ENCODE measurements at places on chromosomes 4 and X. TPM values are rescaled to one million over a fixed set of nuclear protein-coding genes. Genes with fewer than 3 reads are reported as not detected.

The LANCL3 gene
- 0.40 TPM for polyA plus RNA-seq

- DNase-seq = no peak
Measured at GRCh38 chrX:151402719-151403390, 5.8 kb downstream of the VMA21 start.

The CCDC160 gene
- 0.24 TPM for polyA plus RNA-seq

The CCDC110 gene
- 1.4 TPM for polyA plus RNA-seq

The PCDH7 gene
- polyA plus RNA-seq = 27.3 TPM

The SLC39A8 gene
- polyA plus RNA-seq = 2.1 TPM

DNA sequence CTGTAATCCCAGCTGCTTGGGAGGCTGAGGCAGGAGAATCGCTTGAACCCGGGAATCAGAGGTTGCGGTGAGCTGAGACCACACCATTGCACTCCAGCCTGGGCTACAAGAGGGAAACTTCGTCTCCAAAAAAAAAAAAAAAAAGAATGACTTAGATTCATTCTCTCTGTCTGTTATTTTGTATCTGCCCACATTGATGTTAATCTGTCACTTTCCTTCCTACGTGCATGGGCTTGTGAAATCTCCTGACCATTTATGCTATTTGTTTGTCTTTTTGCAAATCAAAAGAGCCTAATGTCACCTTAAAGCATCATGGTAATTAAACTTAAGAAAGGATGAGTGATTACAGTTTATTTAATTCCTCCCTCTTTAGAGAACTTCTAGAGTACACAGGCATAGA, 27.4 kb downstream of the GAB1 start:
- DNase-seq = no peak

DNA sequence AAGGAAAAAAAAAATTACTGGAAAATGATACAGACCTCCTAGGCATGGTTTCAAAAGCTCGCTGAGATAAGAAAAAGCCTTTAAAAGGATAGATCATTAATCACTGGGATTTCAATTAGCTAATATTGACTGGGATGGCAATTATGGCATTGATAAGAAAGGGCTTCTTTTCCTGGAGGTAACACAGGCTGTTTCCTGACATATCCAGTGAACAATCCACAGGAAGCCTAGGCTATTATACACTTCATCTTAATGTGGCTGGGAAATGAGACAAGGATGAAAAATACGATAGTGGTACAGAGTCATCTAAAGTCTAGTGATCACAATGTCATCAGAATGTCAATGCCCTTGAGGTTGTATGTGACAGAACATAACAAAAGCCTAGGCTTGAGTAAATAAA, 1579.3 kb downstream of the C4orf33 start:
- DNase-seq = no peak

DNA sequence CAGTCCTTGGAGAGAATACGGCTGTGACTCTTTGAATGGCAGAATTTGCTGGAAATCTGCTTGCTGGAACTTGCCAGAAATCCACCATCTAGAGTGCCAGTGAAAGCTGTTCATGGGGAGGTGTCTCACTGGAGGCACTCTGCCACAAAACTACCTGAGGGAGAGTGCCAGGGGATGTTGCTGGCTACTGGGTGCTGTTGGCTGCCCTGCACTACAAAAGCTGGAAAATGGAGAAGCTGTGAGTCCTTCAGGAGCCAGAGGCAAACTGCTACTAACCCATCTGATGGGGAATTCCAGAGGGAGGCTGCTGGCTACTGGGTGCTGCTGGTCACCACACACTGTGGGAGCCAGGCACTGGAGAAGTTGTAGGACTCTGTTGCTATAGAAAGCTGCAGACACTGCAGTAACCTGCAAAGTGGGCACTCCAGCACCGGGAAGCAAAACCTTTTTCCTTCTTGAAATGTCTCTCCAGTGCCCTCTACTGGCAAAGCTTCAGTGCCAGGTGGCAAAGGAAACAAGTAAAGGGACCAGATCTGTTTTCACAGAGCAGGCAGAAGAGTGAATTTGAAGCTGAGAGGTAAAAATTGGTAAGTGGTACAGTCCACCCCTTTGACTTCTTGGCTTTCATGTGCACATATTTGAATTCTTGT, 47.8 kb upstream of the HSD17B10 start:
- no peak for DNase-seq

GRCh38 chr4:25076625-25077398, 46.1 kb upstream of the LGI2 start:
- DNase-seq = no peak

GRCh38 chr4:154640999-154641398, 28.5 kb upstream of the FGG start:
- no peak for DNase-seq

DNA sequence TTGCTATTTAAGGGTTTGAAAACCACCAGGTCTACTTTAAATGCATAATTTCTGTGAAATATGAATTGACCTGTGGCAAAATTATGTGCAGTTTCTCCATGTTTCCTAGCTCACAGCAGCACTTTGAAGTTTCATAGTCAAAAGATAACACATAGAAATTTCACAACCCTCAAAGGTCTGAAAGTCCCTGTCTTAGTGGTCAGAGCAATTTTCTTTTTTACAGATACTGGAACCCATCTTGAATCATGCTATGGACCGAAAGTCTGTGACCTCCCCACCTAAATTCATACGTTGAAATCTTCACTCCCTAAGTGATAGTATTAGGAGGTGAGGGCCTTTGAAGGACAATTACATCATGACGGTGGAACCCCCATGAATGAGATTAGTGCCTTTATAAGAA, 240.4 kb upstream of the BMP3 start:
- no peak for DNase-seq

DNA sequence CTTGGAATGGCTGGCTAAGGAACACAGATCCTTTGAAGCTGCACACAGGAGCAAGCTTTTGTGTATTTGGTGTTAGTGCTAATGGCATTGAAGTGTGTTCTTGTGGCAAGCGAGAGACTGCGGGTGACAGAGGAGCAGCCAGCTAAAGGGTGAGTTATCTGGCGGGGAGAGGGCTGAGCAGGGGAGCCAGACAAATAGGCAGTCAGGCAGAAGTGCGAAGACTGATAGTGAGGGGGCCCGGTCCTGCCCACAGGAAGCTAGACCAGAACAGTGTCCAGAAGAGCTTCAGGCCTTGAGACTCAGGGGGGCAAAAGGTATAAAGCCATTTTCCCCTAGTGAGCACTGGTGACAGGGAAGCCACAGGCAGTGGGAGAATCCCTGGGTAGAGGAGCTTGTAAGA, 49.6 kb upstream of the MAMLD1 start:
- DNase-seq = no peak

The PCDH11X gene
- 0.04 TPM for polyA plus RNA-seq
